ENCODE measurements at places on chromosomes 1 and 21.

- no peak for DNase-seq
These were observed 420.9 kb downstream of the DISC1 start for GRCh38 chr1:232047473-232047872.

DNA sequence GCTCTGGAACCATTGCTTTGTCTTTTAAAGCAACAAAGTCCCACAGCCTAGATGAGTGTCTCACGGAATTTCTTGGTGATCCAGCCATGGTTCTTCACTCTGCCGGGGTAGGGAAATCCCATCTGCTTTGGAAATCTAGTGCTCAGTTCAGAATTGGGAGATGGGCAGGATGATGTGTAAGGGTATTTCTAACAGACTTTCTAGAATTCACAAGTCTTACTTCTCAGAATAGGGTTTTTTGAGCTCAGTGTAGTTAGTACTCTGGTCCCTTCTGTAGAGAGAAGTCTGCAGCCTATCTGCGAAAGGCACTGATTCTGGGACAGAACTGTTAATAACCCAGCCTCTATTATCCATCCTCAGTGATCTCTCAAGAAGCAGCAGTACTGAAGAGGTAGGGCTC lies 25.3 kb downstream of the GABPA start:
- DNase-seq = no peak

DNA sequence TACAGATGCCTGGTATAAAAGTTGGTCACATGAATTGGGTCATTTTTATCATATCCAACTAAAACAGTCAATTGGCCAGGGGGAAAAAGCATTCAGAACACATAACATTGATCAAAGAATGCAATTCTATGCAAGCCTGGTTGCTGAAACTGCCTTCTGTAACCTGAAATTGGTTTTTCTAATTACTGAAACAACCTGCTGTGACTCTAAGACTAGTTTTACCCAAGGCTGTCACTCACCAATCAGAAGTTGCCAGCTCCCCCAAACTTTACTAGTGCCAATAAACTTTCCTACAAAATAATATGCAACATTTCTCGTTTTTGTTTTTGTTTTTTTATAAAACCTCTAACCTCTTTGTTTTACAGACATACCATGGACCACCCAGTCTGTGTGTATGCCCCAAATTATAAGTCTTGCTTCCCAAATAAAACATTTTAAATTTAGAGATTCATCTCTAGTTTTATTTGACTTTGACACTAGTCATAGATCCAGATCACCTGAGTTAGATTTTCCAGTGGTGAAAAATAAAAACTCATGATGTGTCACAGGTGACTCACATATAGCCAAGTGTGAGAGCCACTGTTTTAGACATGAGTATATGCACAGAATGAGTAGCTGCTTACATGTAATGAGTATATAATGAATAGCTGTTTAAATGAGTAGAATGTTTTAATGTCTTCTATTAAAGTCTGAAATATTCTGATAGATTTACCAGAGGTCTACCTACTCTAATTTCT lies 64.2 kb upstream of the CR2 start:
- no peak for DNase-seq

DNA sequence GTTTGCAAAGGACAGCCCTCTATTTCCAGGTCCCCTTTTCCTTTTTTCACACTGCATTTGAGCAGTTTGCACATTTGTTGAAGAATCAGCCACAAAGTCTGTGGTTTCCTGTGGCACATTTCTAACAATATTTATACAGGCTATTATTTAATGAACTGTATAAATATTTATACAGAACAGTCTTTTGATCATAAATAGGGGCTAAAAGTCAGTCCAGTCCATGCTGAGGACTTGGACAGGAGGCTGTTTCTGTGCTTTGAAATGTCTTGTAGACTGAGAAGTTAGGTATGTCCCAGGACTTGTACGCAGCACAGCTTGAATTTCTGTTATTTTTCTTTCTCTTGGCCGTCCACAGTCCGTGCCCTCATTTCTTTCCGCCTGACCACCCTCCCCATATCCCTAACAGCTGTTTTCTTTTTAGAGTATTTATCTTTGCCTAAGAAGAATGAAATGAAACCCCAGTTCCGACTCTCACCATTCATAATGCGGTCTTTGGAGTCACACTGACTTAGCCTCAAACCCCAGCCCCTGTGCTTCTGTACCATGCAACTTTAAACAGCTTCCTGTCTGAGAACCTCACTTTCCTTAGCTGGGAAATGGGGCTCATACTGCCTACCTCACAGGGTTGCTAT lies 19.7 kb downstream of the FGGY start:
- no peak for DNase-seq

- DNase-seq = no peak
These were observed 15.0 kb downstream of the ETNK2 start for GRCh38 chr1:204136814-204137213.

DNA sequence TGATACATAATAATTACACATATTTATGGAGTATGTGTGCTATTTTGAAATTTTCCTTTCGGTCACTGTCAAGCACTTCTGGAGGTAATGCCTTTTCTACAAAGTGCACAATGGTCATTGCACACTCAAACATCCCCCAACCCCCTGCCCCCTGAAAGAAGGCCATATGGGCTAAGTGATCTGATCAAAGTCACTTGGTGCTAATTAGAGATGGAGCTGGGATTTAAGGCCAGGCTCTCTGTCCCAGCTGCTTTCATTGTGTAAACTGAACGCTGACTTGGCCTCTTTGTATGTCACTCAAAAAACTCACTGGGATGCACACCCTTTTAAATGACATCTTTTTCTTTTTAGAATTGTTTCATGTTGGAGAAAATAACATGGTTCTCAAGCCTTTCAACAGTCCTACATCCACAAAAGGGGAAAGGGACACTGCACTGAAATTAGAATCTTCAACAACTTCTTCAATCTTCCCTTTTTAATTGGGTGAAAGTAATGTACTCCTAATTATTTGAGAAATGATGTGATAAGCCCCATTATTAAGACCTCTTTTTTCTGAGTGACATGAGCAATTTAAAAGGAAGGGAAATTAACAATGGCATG lies 149.2 kb downstream of the ST6GALNAC5 start:
- no peak for DNase-seq

- no peak for DNase-seq
These were observed 157.1 kb upstream of the NRIP1 start for GRCh38 chr21:15221799-15222386.

- no peak for DNase-seq
These were observed 259.9 kb downstream of the FOXD2 start for GRCh38 chr1:47697616-47698335.

- DNase-seq = no peak
These were observed 216.0 kb downstream of the S1PR1 start for GRCh38 chr1:101452825-101453224.

GRCh38 chr1:114270718-114271117 lies 117.0 kb upstream of the SYT6 start:
- no peak for DNase-seq

- DNase-seq = no peak
These were observed 36.6 kb upstream of the LPAR3 start for GRCh38 chr1:84929581-84929980.

GRCh38 chr1:155044812-155045657 lies 6.1 kb upstream of the ADAM15 start:
- DNase-seq = no peak

DNA sequence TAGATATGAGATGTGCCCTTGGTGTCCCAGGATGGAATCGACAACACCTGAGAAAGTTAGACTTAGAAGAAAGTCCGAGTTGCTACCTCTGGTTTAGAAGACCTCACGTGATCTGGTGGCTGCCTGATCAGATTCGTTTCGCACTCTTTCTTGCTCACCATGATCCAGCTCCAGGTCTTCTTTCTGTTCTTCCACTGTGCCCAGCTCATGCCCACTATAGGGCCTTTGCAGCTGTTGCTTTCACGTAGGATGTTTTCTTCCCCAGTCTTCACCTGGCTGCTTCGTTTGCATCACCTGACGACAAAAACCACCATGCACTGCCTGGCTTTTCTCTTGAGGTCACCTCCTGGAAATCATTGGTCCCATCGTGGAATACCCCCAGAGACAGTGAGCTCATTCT lies 311.1 kb downstream of the PRDM2 start:
- no peak for DNase-seq
